ENCODE measurements at places on chromosomes 4 and X.

DNA sequence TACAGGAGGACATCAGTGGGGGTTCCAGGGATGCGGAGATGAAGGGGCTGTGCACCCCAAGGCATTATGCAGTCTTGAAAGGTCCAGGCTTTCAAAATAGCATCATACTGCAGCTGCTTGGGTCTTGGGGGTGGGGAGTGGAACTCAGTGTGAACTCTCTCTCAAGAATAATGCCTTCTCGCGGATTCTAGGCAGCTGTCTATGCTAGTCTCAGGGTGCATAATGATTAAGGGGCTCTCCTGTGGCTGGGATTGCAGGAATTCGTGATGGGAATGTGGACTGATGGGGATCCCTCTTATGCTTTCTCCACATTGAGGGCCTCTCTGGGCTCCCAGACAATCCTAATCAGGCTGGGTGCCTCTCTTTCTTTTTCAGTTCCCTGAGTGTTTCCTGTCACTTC is 172.2 kb upstream of the ARHGAP24 start:
- DNase-seq, result no peak

DNA sequence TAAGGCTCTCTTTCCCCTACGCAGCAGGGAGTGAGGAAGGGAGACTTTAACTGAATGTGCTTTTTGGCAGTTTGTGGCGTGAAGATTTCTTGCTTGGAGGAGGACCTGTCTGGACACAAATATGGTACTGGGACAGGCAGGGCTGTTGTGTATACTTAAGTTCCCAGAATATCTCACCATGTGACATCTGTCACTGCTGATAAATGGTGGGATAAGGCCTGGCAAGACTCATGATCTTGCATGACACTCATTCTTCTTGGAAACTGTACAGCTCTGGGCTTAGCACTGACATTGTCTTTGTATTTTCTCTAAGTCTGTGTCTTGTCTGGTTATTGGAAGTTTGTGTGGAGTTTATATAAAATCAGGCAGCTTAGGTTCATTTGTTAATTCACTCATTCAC is 93.1 kb downstream of the STK32B start:
- no peak for DNase-seq

- DNase-seq, result peak; percentile 10
These were observed 53.8 kb downstream of the VSIG4 start for GRCh38 chrX:65985922-65986588.

GRCh38 chrX:45774961-45775360 is 574.3 kb upstream of the DIPK2B start:
- peak; percentile 44 for DNase-seq

GRCh38 chr4:109552237-109552636 is 7.8 kb upstream of the MCUB start:
- no peak for DNase-seq

- DNase-seq, result no peak
These were observed 16.1 kb upstream of the USO1 start for GRCh38 chr4:75708218-75708691.

DNA sequence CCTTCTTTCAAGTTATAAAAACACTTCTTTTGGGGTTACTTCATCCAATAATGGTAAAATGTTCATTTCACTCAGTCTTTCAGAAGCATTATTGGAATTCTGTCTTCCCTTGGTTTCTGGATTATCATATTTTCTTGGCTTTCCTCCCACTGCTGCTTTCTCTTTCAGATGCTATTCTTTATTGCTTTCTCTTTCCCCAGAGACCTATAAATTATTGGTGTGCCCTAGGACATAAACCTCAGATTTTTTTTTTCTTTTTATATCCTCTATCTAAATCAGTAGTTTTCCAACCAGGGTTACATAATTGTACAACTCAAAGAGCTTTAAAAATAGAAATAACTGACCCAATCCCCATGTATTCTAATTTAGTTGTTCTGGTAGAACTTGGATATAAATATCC is 1005.5 kb downstream of the ARAP2 start:
- no peak for DNase-seq

- no peak for DNase-seq
These were observed 1.6 kb upstream of the LIN54 start for GRCh38 chr4:83012200-83012686.

DNA sequence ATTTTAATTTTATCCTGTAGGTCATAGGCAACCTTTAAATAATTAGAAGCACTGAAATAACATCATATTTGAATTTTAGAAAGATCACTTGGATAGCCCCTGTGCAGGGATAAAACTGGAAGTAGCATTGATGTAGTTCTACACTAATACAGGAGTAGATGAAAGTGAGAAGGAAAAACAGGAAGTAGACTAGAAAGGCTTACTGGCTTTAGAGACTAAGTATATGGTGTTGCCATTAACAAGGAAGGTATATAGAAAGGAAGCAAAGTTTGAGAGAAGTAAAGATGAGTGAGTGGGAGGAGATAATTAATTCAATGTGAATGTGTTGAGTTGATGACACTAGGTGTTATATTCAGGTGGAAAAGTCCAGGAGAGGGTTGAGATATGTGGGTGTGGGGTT is 73.1 kb upstream of the EPGN start:
- no peak for DNase-seq

- no peak for DNase-seq
These were observed 35.9 kb downstream of the SLC9A6 start for GRCh38 chrX:136021160-136021559.

GRCh38 chr4:25771672-25772071 is 91.1 kb downstream of the SEL1L3 start:
- DNase-seq, result no peak

- DNase-seq, result no peak
These were observed 25.7 kb downstream of the CXCL13 start for GRCh38 chr4:77631276-77631675.

DNA sequence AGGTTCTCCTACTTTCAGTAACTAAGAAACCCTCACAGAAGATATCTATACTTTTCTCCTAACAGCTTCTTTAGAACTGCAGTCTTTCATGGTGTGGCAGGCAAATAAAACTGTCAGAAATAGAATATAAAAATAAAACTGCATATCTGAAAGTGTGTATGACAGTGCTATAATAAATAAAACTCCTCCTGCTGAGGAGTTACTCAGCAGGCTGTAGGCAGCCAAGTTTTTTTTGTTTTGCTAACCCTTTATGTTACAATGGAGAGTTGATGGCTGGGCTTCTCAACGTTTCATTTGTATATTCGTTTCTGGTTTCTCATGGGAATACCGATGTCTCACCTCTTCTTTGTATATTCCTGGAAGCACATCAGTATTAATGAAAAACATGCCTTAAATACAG is 18.2 kb upstream of the UGT2B10 start:
- no peak for DNase-seq

DNA sequence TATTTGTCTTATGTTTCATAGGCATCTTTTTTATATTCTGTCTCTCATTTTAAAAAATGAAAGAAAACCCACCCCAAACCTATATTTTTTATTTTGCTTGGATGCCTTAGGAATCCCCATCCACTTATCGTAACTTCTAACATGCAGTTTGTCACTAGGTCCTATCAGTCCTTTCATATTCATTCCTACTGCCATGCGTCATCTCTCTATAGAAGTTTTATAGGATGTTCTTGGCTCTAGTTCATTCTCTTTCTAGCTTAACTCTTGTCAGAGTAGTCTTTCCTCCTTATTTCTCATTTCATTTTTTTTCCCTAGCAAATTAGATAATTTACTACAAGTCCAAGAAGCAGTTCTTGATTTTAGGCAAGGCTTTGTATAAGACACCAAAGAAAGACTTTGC is 92.7 kb downstream of the LARP1B start:
- DNase-seq, result no peak

DNA sequence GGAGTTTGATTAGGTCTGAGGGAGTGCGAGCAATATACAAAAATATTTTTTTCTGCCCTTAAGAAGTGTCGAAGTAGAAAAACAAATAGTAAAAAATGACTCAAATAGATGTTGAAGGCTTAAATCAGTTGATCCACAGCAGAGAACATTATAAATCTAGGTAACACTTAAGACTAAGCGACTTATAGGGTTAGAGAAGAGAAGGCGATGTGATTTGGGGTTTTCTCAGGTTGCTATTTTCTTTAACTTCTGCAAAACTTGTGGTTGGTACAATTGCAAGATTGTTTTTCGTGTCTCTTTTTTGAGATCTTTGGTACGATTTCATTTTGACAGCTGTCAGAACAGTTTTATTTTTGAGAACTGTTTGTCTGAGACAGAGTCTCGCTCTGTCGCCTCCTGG is 1479.5 kb downstream of the PCDH7 start:
- no peak for DNase-seq

GRCh38 chrX:113260474-113260873 is 419.8 kb upstream of the AMOT start:
- DNase-seq, result no peak

- no peak for DNase-seq
These were observed 562.7 kb downstream of the RPA4 start for GRCh38 chrX:97446298-97446882.

GRCh38 chrX:108123591-108124366 is 32.2 kb downstream of the ATG4A start:
- DNase-seq, result no peak

DNA sequence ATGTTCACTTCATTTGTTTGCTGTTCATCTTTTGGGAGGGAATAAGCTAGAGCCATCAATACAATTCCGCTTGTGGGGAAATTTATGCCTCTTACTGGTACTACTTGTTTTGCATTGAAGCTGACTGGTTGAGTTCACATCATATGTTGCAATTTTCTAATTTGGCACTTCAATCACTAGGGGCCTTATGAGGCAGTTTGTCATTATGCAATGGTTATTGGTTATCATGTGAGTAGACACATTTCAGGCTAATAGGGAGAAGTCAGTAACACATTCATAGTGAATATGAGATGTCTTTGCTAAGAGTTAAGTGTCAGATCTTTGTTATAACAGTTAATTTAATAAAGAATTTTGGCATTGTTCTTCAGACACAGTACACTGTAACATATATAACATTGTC is 5.0 kb downstream of the RPL36A start:
- no peak for DNase-seq

DNA sequence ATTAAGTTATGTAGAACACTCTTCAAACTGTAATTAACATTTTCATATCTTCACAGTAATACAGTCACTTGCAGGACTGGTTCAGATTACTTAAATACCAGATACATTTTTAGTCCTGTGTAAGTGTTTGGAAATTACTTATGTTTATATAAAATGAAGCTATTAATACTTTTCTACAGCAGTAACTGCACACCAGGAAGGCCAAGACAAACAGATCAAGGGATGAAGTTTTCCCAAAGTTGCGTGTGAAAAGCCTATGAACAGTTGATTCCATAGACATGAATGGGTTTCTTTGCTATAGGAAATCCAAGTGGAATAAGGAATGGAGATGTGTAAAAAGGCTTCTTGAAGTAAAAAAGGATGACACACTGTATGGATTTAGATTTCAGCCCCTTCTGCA is 28.9 kb upstream of the DRP2 start:
- DNase-seq, result no peak

DNA sequence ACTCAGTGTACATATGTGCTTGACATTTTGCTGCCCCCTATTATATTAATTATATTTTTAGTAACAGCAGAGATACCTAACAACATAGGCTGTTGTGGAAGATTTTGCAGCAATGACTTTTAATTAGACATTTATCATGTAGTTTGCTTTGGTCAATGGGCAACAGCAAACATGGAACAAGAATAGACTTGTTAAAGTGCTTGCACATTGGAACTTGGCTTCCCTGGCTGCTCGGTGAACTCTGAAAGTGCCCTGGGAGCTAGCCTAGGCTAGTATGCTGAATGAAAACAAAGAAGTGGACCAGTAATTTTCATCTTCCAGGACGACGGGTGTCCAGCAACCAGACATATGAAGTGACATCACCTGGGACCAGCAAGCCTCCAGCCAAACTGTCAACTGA is 1157.1 kb downstream of the ARAP2 start:
- no peak for DNase-seq

GRCh38 chrX:134603806-134604700 is 54.2 kb downstream of the PLAC1 start:
- peak; percentile 7 for DNase-seq

- DNase-seq, result peak; percentile 6
These were observed 26.7 kb downstream of the HTT-AS start for GRCh38 chr4:3047464-3048286.

DNA sequence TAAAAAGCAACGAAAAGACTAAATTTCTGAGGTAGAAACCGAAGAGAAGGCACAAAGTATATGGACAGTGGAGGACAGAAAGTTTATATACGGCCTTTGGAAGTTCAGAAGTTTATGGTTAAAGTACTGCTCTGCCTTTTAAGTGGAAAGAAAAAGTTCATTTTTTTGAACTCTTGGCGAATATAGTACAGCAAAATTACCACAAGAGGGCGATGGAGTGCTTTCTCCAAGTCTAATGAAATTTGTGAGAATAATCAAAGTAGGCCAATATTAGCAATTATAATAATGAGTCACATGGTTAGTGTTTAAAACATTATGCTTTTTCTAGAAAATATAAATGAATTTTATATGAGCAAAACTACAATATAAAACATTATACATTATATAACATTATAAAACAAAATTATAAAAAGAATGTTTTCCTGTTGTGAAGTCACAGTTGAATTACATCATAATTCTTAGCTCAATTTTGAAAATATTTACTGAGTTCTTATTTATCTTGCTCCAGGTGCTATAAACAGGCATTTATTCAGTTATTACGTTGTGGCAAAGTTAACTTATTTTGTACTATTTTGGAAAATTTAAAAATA is 136.2 kb upstream of the BMPR1B start:
- peak; percentile 67 for DNase-seq

- DNase-seq, result no peak
These were observed 39.2 kb downstream of the SEL1L3 start for GRCh38 chr4:25823632-25824031.

DNA sequence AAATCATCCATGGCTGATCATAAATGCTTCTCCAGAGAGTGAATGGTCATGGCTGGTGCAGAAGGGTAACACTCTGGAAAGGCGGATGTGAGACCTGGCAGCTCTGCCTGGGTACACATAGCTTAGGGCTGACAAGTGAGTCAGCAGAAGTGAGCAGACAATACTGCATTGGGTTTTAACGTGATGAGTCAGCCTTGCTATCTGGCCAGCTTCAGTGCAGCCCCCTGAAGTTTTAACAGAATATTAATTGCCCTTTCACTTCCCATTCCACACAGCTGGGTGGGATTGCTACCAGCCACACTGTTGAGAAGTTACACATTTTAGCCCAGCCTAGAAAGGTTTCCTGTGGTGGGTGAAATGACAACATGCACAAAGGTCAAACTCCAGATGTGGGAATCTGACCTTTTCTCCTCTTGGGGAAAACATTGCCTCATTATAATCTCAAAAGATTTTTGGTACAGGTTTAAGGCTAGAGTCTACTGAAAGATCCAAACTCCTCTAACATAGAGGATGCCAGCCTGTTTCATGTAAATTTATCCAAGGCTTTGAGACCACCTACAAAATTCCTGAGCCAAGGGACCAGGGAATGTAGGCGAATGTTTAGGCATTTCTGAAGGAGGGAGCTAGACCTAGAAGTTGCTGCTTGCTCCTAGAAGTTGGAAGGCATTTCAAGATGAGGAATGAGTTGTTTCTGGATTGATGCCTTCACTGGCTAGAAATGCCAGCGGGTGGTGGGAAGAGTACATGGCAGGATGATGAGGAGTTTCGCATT is 230.3 kb upstream of the PGRMC2 start:
- peak; percentile 93 for DNase-seq

- DNase-seq, result no peak
These were observed 90.5 kb downstream of the FBXO8 start for GRCh38 chr4:174192943-174193342.
